ENCODE measurements at places on chromosomes 5 and 9.

- DNase-seq: no peak
Measured at GRCh38 chr5:172695232-172696054, 54.4 kb downstream of the NEURL1B start.

DNA sequence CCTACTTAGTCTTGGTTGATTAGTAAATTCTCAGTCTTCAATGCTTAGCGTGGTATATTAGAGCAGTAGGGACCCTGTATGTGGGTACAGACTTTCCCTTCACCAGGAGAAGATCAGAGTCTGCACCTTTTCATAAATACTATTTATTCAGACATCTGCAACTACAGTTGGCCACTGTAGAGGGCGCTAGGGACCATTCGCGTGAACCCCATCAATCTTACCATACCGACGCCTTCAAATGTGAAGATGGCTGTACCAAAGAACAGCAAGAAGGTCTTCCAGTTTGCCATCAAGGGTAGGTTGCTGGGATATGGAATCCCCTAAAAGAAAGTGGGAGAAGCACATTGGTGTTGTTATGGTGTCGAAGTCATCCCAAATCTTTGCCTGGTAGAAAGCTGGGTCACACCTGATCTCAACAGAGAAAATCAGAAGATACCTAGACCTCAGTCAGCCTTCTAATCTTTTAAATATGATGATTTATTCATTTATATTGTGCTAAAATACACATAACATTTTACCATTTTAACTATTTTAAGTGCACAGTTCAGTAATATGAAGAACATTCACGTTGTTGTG lies 19.1 kb downstream of the SLC36A3 start:
- no peak for DNase-seq

DNA sequence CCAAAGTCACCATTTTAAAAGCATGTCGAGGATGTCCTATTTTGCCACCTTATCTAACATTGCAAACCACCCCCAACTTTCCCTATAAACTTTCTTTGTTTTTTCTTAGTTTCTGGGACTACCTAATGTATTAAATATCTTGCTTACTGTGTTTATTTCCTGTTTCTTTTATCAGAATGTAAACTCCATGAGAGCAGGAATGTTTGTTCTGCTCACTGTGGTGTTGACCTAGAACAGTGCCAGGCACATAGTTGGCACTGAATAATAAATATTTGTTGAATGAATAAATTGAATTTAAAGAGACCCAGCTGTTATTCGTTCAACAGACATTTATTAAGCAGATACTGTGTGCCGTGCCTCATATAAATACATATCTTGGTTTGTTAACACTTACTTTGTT lies 35.2 kb downstream of the MACIR start:
- no peak for DNase-seq

- no peak for DNase-seq
Measured at GRCh38 chr9:134299883-134300282, 26.4 kb upstream of the RXRA start.

All from A172 (cell line).